GOT3 (cell line): ENCODE measurements at places on chromosomes 11 and 22.

DNA sequence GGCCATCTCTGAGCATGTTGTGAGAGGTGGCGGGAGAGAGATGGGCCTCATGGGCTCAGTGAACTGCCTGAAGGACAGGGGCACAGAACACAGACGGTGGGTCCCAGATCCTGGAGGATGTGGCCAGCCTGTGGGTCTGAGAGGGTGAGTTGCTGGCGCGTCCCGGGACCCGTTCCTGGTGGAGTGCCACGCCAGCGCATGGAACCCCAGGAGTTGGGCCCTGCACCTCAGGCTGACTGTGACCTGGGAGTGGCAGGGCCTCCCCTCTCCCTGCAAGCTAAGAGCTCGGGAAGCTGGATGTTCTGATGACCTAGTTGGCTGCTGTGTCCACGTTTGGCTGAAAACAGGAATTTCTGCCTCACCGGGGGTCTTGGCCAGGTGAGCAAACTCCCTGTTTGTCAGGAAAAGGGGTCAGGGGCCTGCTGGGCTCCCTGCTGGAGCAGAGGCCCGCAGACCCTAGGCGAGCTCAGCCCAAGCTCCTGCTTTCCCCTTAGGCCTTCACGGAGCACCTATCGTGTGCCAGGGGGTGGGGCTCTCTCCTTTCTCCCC lies 15.0 kb downstream of the LRRC32 start:
- no peak for DNase-seq

GRCh38 chr11:46617972-46618314 lies 590 bp downstream of the ATG13 start:
- DNase-seq = no peak

DNA sequence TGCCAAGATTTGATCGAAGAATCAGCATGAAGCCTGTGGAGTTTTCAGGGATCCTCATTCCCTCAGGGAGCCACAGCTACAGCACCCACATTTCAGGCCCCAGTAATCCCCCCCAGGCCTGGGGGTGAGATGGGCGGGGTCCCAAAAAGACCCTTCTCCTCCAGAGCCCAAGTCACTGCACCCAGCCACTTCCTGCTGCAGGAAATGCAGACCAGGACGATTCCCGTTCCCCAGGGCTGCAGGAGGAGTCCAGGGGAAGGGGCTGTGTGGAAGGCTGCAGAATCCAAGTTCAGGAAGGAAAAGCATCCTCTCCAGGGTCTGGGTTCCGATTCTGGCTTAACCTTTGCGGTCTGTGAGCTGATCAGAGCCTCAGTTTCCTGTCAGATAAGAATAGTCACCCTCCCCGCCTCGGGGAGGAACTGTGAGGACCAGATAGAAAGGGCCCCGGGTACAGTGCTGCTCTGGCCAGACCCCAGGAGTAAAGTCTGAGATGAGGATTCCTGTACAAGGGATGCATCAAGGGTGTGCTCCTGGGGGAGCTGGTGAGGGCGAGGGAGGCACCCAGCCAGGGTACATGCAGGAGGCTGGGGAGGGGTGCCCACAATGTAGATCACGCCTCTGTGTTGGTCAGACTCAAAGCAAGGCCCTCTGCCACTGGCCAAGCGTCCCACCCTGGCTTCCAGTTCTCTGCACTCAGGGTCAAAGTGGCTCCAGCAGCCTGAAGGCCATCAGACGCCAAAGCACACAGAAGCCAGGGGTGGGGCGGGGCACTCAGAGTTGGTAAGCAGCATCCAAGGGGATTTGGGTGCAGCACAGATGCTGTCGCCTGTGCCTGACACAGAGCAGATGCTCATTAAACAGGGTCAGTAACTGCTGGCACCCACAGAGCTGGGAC lies 30.1 kb upstream of the TP53I11 start:
- no peak for DNase-seq

- DNase-seq = no peak
Measured at GRCh38 chr22:46044621-46045458, 67.9 kb upstream of the WNT7B start.

DNA sequence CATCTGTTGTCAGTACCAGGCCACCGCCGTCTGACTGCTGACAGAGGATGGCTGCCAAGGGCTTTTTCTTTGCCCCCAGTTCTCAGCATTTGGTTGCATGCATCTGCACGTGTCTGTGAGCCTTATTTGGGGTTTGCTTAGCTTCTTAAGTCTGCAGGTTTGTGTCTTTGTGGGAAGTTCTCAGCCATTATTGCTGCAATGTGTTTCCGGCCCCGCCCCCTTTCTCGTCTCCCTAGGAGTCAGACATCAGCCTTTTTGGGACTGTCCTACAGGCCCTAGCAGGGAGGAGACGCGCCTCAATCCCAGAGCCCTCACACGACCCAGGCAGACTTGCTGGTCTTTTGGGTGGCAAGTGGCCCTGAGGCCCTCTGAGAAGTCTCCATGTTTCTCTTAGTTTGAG lies 8.0 kb downstream of the MOB2 start:
- DNase-seq = no peak

DNA sequence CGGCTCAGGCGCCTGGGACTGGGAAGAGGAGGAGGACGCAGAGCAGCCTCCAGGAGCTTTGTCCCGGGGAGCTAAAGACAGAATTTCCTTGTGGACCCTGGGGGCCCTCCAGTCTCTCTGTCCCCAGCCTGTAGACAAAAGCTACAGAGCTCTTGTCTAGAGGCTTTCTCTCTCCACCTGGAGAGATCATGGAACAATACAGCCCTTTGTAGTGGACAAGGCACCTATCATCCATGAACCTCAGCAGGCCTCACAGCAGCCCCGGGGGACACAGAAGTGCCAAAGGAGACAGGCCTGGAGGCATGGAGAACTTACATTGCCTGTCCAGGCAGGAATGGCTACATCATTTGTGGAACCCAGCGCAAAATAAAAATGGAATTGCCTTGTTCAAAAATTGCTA lies 55.7 kb upstream of the TTLL12 start:
- DNase-seq = no peak

- no peak for DNase-seq
Measured at GRCh38 chr22:45631140-45631840, 40.3 kb upstream of the ATXN10 start.

- DNase-seq = no peak
Measured at GRCh38 chr22:28207281-28208030, 288.4 kb upstream of the PITPNB start.

- DNase-seq = no peak
Measured at GRCh38 chr11:23569134-23569533, 708.9 kb upstream of the CCDC179 start.

DNA sequence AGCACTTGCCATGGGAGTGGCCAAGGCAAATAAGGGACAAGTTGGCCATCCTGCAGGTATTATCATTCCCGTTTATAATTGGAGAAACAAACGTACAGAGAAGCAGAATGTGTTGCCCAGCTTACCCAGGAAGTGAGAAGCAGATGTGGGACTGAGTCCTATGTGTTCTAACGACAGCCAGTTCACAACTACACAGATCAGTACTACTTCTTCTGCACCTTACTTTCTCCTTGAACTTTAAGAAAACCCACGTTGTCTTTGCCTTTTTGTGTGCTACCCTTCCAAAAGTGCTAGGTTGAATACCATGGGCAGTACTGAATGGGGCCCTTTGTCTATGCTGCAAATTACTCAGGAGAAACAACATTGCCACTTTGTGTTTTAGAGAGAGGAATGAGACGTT lies 62.8 kb upstream of the BLID start:
- DNase-seq = no peak

DNA sequence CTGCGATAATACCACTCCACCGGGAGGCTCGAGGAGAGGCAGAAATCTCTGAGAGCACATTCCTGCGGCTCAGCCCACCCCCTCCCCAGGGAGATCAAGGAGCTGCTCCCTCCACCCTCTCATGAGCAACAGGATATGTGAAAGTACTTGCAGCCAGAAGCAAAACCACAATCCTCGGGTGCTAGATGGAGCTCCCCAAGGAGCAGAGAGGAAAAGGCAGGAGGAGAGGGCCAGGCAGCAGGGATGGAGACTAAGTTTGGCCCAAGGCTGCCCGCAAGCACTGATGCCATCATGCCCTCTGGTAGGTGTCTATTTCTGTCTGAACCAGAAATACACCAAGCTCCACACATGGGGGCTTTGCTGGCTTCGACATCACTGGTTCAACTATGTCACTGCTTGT lies 22.3 kb downstream of the VPS37C start:
- no peak for DNase-seq

DNA sequence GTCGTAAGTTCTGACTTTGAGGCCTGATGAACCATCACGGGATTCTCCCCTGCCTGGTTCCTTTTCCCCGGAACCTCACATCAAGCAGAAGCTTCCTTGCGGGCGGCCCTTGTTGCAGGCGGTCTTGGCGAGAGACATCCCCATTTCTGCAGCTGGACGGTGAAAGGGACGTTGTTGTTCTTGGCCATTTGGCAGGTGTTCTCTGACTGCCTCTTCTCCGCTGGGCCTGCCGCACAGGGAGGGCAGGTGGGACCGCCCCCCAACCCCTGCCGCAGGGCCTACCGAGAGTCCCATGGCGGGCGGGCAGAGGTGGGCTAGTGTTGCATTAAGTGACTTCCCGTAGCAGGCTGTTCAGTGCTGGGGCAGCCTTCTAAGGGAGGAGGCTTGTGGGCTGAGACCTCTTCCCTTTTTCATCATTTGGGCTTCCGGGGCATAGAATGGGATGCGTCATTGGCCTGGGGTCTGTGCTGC lies 26.9 kb upstream of the GRAMD4 start:
- no peak for DNase-seq

GRCh38 chr11:7527029-7527428 lies 13.2 kb downstream of the PPFIBP2 start:
- no peak for DNase-seq

GRCh38 chr11:46680164-46680760 lies 20.2 kb downstream of the ARHGAP1 start:
- no peak for DNase-seq

DNA sequence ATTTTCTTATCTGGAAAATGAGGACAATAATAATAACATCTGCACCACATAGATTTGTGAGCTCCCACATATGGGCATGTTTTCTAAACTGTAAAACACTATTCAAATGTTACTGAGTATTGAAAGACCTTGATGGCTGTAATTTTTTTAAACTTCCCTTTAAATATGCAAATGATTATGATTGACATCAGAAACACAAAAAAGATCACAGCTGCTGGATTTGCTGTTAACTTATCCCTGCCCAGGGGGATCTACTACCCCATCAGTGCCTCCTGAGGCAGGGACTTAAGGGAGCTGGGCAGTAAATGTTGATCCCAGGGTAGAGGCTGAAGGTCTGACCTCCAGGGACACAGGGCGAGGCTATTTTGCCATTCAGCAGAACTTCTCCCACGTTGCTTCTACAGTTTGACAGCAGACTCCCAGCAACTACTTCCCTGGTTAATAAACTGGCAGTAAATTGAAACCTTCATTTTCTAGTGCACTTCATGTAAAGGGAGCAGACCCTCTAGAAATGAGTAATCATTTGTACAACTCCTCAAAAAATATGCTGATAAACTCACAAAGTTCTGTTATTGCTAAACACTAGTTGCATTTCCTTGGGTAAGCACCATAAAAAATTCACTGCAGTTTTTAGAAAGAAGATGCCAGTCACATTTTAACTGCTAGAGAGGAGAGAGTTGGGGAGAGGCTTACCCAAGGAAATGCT lies 20.3 kb downstream of the TMPRSS5 start:
- no peak for DNase-seq

DNA sequence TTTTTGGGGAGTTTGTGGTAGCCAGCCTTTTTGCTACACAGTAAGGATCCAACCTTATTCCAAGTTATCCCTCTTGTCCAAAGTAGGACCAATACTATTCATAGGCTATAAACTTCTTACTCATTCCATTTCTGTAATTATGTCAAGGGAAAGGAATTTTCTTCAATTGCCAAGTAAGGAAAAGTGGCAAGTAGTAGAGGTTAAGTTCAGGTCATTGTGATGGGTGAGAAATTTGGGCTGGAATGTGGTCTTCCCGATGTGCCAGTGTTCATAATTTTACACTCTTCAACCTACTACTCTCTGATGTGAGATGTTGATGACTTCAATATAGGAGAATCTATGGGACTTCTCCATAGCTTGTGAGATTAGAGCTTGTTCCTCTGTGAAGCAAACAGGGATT lies 648.8 kb downstream of the METTL15 start:
- no peak for DNase-seq

- DNase-seq = no peak
Measured at GRCh38 chr22:38554281-38554680, 15.7 kb downstream of the DMC1 start.

DNA sequence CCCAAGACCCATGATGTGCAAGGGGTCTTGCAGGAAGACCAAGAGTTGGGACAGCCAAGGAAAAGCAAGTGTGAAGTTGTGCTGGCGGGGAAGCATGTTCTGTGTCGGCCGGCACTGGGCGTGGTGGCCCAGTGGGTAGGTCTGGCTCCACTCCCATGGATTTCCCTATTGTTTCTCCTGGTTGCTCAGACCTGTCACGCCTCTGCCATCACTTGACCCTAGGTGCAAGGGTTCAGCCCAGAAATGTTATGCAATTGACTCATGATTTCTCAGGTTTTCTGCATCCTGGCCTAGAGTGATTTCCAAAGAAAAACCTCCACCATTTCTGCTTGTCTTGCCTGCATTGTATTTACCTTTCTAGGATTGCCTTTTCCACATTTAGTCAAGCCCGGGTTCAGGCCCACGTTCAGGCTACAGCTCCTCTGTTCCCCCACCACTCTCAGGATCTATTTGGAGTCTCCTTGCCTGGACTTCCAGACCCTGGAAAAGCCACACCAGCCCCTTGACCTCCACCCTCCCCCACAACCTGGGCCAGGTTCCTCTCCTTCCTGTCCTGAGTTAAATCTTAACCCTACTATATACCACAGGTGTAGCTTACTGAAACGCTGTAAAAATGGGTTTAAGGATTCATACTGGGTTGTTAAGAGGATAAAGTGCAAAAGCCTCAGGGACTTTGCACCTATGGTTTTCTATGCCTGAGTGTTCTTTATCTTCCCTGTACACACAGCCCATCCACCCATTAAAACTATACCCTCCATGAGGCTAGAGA lies 17.5 kb upstream of the FOLR1 start:
- DNase-seq = no peak

- DNase-seq = no peak
Measured at GRCh38 chr11:28009996-28010395, 98.0 kb downstream of the KIF18A start.

DNA sequence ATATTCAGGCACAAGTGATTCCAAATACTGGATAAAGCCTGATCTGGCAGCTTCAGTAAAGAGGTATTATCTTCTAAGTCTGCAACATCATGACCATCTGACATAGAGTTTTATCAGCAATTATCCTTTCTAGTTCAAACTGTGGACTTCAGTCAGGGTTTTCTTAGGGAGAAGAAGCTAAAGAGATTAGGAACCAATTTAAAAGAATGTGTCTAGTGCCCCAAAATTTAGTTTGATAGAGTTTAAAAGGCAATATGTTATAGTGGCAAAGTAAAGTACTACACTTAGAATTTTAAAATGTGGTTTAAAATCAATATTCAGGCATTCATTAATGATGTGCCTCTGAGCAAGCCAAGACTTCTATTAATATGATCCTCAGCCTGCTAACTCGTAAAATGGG lies 5.4 kb downstream of the PAK1 start:
- DNase-seq = no peak

- DNase-seq = no peak
Measured at GRCh38 chr11:96049426-96049825, 125.5 kb upstream of the MTMR2 start.
